Activated CD8-positive, alpha-beta T cell treated with anti-CD3 and anti-CD28 coated beads, Interleukin-2, amount 10 ng/mL, durations not matched to agents 7 days and 5 days (primary cell): ENCODE measurements at places on chromosomes 13 and 19. TPM values are rescaled to one million over a fixed set of nuclear protein-coding genes. Genes with fewer than 3 reads are reported as not detected.

ZNF264 gene
- 35.1 TPM for total RNA-seq

MAMSTR gene
- total RNA-seq: 0.79 TPM

SIGLEC9 gene
- total RNA-seq: 0.58 TPM

IL17D gene
- 0.13 TPM for total RNA-seq

MYO16 gene
- total RNA-seq: not detected

APOC1 gene
- not detected for total RNA-seq

- DNase-seq: no peak
Measured at GRCh38 chr13:41639955-41640780, 182.8 kb downstream of the RGCC start.

- DNase-seq: no peak
Measured at GRCh38 chr13:93338906-93339305, 112.3 kb downstream of the GPC6 start.

GRCh38 chr13:44498502-44498901, 77.6 kb downstream of the TSC22D1 start:
- no peak for DNase-seq

- no peak for DNase-seq
Measured at GRCh38 chr19:55321466-55322137, 3.5 kb downstream of the TMEM150B start.

DNA sequence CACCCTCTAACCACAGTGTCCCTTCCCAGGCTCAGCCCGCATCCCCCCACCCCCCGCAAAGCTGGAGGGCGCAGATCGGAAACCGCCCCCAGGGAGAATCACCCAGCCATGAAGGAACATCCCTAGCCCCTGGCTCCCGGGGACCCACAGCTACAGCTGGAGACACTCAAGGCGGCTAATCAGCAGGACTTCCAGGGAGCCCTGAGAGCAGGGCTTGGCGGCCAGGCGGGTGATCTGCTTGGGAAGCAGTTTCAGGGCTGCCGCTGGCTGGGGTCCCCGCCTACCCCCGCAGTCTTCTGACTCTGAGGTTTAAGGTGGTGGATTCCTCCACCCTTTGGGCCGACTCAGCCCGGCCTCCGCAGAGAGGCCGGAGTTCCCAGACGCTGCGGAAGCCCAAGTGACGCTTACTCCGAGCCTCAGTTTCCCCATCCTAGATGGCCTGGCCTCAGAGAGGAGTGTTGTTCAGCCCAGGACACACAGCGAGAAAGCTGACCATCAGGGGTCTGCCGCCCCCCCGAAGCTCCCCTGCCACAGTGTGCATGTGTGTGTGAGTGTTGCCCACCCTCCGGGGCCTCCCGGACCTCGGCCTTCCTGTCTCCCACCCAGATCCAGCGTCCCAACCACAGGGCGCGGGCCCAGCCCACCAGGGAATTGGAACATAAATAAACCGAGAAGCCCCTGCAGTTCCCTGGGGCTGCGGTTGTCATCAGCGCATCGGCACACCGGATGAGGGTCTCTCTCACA, 9.8 kb downstream of the FUT6 start:
- DNase-seq: no peak

- DNase-seq: no peak
Measured at GRCh38 chr13:36848199-36848982, 29.4 kb downstream of the RFXAP start.

DNA sequence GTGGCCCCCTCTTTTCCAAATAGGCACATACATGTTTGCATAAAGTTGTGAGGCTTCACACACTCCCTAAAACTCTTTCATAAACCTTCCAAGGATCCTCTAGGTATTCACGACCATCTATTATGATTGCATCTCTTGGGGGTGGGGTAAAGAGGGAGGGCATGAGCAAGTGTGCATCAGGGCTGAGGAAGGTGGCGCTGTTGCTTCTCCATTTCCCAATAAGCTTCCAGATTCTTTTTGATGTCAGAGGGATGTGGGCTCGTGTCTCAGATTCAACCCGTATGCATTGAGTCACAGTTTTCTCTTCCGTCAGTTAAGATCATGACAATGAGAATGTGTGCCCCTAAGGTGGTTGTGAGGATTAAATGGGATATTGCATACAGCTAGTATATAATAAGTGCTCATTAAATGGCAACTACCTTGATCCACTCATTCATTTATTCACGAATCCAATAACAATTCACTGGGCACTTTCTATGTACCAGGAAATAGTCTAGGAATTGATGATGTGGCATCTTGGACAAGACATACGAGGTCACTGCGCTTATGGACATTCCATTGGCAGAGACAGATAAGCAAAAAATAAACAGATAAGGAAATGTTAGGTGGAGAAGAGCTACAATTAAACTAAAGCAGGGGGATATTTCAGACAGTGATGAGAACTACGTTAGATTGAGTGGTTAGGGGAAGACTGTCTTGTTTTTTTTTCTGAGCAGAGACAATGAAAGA, 10.3 kb downstream of the CYP2B6 start:
- DNase-seq: no peak

GRCh38 chr13:79786176-79786575, 305.2 kb downstream of the NDFIP2 start:
- no peak for DNase-seq

DNA sequence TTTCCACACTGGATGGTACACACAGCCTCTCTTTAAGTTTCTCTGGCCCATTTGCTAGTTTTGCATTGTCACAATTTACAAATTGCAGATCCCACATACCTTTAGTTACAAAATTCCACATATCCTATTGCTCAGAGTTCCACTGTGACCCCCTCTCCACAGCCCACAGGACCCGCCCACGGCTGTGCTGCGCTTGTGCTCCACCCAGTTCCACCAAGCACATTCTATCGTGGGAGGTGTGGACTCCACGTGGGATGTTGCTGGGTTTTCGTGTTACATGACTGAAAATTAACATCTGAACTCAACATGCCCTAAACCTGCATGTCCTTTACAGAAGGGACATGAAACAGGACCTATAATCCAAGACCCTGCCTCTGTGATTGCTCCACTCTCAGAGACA, 423.0 kb downstream of the IRS2 start:
- no peak for DNase-seq

DNA sequence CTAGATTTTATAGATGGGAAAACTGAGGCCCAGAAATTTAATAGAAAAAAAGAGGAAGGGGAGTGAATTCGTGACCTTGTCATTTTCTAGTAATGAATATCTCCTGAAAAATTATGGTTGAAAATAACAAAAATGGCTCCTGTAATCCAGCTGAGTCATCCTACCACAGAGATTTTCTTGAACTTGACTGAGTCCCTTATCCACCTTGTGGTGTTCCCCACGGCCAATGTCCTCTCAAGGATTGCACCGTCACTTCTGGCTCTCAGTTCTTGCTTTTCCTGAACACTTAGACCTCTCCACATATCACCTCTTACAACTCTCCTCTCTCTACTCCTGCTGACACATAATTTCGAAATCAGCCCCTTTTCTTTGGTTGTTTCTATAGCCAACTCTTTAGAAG, 1.2 kb upstream of the KATNAL1 start:
- no peak for DNase-seq

DNA sequence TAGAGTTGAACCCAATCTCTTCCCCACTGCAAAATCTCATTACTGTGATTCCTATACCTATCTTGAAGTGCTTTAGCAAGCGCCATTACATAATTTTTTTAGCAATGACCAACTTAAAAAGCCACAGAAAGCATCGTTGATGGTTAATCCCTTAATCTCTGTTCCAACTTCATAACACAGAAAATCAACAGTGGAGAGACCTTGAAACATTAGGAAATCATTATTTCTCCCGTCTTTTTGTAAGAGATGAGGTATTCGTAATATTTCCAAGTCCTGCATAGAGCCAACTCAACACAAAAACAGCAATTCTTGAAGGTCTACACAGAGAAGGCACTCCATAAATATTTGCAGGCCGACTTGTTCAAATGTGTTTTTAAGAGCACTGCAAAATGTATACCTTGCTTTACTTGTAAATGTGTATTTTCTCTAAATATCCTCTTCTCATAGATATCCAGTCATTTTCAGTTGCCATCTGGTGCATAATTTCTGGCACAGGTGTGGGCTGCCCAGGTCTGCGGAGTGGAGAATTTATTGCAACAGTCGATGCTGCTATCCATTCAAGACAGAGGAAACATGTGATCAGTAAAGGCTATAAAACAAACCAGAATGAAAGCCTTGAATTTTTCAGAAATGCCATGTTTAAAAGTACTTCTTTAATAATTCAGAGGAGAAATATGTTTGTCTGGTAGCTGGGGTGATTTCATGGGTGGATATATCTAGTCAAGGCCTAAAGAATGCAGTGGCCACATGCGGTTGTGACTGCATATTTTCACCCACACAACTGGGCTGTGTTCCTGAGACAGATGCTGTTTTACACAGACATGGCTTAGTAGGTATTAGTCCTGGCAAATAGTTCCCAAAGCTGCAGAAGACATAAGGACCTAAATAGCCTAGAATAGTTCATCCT, 234.3 kb upstream of the STARD13 start:
- DNase-seq: no peak

DNA sequence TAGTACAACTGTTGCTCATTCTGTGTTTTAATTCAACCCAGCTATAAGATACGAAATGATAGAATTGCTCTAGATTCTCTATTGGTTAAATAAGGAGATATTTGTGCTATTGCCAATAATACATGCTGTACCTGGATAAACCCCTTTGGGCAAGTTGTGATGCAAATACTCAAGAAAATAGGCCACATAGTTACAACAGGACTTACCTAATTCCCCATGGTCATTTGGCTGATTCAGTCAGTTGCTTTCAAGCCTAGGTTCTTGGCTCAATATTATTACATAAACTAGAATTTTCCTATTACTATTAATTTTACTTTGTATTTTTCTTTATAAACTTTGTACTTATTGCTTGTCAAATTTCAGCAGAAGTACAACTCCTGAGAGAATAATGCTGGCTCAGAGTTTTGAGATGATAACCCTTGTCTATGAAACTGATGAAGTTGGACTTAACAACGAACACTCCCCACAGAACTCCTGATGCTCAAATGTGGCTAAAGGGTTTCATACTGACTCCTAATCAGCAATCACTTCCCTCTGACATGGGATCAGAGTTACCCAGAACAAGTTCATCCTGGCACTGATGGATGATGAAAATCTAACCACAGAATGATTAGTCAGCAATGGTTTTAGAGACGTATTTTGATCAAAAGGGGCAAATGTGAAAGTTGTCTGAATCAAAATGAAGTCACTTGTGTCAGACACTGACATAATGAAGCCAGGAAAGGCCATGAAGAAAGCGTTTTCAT, 221.1 kb downstream of the ITGBL1 start:
- no peak for DNase-seq

DNA sequence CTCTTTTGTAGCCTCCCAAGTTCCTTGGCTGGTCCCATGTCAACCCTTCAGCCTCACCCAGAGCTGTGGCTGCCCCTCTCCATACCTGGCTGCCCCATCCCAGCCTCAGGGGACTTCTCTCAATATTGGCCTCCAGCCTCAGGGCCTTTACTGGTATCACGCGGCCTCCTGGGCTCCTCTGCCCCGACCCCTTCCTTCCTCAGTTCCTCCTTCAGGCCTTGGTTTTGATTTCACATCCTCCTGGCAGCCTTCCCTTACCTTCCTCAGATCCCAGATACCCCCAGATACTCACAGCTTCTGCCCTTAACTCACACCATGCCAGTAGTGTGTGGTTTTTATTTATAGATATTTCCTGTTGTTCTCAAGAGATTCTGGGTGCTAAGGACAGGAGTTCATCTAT, 12.8 kb upstream of the SCN1B start:
- DNase-seq: no peak

- no peak for DNase-seq
Measured at GRCh38 chr13:45196622-45197021, 4.2 kb downstream of the KCTD4 start.
